ENCODE measurements at places on chromosomes 2 and 18.

- DNase-seq: no peak
Observed at GRCh38 chr2:60746318-60746717, 9.8 kb upstream of the PAPOLG start.

- DNase-seq: no peak
Observed at GRCh38 chr2:96715658-96716057, 24.2 kb downstream of the LMAN2L start.

DNA sequence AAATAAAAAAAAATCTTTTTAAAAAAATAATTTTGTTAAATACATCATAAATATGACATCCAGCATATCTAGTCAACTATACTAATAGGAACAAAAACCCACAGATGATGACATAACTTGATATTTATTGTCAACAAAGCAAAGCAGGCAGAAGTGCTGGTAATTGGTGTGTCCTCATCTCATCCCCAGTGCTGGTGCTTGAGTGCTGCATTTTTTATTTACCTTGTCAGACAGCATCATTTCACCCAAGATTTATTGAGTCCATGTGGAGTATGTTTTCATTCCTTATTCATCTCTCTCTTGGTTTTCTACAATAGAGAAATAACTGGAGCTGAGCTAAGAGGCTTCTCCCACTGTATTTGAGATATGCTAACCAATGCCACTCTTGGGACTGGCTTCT, 191.6 kb upstream of the SLC14A2 start:
- no peak for DNase-seq

- DNase-seq: no peak
Observed at GRCh38 chr2:49271060-49271606, 116.8 kb upstream of the FSHR start.

DNA sequence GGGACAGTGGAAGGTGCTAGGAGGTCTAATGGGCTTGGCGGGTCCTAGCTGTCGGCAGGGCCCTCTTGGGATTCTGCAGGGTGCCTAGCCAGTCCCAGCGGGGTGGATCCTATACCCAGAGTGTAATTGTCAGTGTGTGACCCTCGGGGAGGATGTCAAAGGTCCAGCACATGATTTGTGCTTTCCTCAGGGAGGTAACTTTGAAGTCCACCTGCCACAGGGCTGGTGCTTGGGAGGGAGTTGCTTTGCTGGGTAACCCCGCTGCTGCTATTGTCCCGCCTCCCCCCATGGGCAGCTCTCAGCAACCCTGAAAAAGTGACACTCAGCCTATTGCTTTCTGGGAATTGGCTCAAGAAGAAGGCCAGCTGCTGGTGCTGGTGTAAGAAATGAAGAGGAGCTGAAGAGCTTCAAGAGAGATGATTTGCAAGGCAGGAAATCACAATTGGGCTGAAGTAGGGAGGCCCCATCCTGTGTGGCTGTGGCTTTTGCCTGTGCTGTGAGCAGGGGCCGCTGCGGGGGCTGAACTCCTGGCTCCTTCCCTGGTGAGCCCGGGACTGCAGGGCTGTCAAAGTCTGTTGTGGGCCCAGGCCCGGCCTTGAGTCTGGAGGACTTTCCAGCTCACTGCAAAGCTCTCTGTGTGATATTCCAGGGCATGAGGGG, 36.4 kb downstream of the EMILIN2 start:
- DNase-seq: no peak

GRCh38 chr18:77321823-77322805, 72.5 kb downstream of the GALR1 start:
- no peak for DNase-seq

DNA sequence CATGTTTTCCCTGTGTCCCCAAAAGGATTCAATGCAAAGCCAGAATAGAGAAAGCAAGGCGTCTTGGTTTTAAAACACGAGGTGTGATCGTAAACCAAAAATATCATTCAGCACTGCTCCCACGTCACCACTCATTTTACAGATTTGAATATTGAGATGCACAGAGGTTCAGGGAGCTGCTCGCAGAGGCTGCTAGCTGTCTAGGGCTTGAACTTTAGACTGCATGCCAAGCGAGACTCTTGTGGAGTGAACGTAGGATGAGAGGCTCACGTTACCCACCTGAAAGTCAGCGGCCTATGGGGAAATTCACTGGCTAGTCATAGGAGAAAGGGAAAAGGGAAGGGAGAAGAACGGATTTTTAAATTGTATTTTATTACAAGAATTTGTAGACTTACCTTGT, 130.1 kb downstream of the MBP start:
- no peak for DNase-seq

DNA sequence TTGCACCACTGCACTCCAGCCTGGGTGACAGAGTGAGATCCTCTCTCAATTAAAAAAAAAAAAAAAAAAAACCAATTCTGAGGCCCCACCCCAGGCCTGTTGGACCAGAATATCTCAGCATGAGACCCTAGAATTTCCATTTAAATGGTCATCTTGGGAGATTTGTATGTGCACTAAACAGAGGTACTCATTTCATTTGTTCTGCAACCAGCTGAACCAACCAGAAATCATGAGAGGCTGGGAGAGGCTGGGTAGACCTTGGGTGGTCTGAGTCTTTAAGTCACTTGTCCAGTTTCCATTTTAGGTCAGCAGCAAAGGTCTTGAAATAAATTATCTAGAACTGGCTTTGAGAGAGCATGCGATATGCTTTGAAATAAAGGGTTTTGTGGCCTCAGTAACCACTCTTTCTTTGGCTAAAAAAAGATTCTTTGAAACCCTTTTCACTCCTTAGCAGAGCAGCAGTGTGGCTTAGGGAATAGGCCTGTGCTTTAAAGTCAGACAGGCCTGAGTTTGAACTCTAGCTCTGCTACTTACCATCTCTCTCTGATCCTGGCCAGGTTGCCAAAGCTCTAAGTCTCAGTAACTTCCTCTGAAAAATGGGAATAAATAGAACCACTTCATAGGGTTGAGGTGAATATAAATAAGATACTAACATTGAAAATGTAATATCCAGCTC, 52.6 kb downstream of the QPCT start:
- no peak for DNase-seq

DNA sequence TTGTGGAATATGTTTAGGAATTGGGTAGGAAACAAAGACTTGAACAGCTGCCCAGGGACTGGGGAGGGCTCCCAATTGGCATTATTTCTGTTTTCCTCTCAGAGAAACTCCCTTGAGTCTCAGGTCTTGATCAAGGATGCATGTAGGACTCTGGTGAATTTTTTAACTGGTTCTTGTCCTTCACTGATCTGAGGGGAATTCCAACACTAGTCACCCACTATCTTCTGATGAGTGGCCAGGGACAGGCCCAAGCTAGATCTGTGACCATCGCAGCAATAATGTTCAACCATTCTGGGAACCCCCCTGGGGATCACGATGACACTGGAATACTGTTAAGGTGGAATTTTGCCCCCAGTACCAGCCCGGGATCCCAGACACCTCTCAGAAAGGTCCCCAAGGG, 132.0 kb downstream of the SH3BP4 start:
- no peak for DNase-seq

GRCh38 chr2:240919161-240919781, 13.1 kb downstream of the CROCC2 start:
- no peak for DNase-seq

GRCh38 chr2:98027538-98027937, 31.8 kb upstream of the TMEM131 start:
- DNase-seq: no peak

- no peak for DNase-seq
Observed at GRCh38 chr2:26630669-26631360, 10.4 kb downstream of the CIB4 start.

DNA sequence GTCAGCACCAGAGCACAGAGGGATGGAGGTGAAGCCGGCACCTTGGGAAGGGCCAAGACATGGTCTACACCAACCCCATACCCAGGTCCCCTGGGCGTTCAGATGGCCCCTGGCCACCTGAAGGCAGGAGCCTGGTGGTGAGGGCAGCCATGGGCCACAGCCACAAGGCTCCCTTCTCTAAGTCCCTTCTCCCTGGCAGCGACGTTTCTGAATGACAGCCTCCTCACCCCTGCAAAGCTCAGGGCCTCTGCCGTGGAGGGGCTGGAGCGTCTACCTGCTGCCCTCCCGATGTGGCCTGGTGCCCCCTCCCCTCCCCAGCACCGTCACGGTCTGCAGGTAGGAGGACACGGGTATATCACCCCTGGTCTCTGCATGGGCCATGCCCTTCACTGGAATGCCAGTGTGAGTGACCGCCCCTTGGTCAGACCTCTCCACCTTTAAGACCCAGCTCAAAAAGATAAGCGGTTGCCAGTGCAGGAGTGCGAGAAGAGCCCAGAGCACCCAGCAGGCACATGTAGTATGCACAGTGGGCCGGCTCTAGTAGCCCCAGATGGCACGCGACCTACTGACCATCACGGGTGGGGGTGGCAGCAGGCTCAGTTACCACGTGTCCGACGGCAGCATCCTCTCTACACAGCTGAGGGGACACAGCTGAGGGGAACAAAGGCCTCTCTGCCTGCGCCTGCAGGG, 46.6 kb downstream of the HS6ST1 start:
- DNase-seq: no peak

Measured in fibroblast of skin of left biceps (primary cell).